ENCODE measurements at places on chromosomes 2 and 18.

DNA sequence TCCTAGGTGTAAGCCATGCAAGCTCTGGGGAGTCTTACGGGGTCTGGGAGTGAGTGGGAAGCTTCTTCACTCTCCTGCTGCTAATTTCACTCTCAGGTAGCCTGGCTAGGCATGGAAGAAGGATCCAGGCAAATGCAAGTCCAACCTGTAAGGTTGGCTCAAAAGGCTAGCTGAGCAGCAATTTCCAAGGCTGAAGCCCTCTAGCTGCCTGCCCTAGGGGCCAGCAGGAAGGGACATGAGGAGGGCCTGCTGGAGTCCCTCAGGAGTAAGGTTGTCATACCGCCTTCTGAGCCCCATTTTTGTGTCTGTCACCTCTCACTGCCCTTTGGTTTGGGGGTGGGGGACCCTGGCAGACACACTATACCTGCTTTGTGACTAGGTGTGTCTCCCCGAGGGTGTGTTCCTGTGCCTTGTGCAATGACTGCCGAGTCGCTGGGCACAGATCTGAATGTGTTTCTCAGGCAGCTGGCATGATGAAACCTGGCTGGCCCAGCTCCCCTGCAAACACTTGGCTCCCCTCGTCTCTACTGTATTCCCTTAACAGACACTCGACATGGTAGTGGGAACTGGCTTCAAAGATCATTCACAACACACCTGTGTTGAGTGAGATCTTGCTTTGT is 123.9 kb upstream of the FAM136A start:
- peak; percentile 80 for DNase-seq

DNA sequence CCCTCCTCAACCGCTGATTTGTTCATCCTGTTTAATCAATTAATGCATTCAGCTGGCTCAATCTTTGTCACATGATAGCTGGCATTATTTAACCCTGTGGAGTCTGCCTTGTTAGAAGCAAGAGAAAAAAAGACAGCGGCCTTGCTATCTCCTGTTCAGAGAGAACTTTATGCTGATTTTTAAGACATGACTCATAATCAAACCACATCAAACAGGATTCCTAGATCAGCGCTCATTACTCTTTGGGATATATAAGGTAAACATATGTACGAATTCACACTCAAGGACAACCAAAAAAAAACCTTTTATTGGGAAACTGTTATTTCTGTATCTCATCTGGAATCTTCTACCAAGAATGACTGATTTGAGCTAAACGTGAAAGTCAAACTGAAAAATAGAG is 195.1 kb downstream of the C1D start:
- DNase-seq, result peak; percentile 31

DNA sequence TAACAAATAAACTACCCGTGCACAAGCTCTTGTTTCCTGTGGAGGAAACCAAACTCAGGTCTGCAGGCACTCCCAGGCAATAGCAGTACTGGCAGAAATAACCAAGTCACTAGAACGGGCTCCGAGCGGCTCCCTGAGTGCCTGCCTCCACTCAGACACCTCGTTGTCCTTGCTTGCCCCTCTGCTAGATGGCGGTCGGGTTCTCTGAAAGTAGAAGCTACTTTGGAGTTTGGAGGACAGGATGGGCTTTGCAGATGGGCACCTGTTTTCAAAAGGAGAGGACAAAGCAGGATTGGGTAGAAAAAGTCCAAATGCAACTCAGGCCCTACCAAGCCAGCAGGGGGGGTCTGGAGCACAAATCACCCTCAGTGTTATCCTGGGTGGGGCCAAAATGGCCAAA is 136.4 kb downstream of the LRRC30 start:
- no peak for DNase-seq

DNA sequence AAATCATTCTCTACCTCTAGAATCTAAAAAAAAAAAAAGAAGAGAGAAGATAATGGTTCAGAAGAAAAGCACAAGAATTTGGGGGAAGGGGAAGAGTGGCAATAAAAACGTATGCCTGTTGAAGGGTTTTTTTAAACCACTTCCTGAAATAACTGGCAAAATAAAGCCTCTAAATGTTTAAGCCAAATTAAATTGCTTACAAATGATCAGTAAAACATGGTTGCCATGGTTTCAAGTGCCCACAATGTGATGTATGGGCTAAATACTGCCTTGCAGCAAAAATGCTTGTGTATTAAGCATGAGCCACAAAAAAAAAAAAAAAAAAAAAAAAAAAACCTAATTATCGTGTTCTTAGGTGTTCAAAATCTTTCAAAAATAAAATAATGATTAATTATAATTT is 60.8 kb downstream of the RBM43 start:
- DNase-seq, result no peak

DNA sequence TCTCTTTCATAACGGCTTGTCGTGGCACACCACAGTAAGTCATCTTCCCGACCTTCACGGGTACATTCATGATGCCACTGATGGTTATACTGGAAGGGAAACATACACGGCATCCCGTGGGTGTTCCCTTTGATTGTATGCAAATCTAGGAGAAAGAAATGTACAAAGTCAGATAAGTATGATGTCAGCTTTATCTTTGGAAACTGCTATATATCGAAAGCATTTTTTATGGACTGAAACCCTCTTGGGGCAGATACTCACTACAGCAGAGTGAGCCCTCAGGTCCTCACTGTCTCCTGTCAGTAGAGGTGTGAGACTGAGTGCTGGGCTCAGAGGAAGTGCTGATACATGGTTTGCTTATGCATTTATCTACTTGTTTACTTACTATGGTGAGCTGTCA is 20.4 kb downstream of the PLA2R1 start:
- DNase-seq, result no peak

GRCh38 chr2:234963773-234964615 is 12.2 kb downstream of the SH3BP4 start:
- peak; percentile 69 for DNase-seq

- no peak for DNase-seq
Measured at GRCh38 chr2:12006850-12007249, 260.4 kb downstream of the LPIN1 start.

GRCh38 chr2:195016841-195017240 is 640.2 kb upstream of the SLC39A10 start:
- no peak for DNase-seq

DNA sequence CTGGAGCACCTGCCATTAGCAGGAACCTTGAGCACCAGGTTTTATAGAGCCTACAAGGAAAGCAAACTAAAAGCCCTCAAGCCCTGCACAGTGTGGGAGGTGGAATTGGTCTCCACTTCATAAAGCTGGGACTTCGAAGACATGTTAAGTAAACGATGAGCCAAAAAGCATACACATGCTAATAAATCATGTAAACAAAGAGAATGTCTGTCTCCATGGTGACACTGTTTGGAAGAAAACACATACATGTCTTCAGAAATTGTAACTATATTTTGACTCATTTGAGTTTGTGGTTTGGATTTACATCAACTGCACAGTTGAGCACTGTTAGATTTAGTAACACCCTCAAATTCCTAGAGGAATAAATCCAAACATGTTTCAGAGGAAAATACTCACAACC is 978.5 kb upstream of the LRRTM1 start:
- no peak for DNase-seq

GRCh38 chr2:38702413-38702812 is 36.5 kb downstream of the GALM start:
- peak; percentile 38 for DNase-seq

DNA sequence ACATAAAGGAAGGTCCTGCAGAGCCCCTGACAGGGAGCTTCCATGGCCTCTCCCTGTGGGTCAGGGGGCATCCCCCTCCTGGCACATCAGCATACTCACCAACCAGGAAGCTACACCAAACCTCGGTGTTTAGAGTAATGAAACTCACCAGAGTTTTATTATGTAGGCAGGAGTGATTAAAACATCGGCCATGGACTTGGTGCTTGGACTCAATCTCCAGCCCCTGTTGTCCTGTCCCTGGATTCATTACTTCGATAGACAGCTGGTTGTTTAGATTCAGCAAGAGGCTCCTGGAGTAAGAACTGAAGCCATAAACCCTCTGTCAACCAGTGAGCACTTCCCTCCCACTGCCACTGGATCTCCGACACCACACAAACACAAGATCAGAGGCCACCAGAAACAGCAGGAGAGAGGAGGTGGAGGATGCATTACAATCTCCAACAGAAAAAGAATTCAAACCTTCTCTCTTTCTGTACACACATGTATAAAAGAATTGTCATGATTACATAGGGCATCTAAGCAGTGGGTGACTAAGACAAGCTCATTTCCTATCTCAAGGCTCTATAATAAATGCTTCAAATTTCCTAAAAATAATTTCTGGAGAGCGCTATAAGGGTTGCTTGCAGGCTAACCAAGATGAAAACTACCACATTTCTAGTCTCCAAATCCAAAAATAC is 27.2 kb downstream of the TBC1D8 start:
- peak; percentile 41 for DNase-seq

DNA sequence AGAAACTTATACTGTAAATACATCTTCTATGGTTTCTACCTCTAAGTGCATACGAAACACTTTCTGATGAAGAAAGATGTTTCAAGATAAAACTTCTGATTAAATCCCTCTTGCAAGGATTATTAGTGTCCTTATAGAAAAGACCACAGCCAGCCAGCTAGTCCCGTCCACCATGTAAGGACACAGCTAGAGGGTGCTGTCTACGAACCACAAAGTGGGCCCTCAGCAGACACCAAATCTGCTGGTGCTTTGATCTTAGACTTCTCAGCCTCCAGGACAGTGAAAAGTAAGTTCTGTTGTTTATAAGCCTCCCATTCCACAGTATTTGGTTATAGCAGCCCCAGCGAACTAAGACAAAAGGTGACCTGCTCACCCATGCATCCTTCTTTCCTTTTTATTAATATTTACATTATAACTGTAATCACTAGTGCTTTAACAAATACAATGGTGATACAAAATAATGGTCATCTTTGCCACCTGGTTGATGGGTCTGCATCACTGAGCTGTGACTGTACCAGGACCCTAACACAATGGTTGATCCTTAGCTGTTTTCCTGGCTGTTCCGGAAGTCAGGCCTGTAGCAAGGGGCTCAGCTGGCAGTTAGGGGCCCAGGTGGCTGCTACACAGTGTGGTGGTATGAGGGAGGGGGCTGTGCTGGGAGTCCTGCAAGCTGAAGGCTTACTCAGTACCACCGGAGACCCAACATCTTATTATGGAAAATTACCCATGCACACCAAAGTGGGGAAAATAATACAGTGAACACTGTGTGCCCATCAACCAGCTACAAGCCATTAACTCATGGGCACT is 108.5 kb upstream of the SMAD7 start:
- DNase-seq, result no peak

DNA sequence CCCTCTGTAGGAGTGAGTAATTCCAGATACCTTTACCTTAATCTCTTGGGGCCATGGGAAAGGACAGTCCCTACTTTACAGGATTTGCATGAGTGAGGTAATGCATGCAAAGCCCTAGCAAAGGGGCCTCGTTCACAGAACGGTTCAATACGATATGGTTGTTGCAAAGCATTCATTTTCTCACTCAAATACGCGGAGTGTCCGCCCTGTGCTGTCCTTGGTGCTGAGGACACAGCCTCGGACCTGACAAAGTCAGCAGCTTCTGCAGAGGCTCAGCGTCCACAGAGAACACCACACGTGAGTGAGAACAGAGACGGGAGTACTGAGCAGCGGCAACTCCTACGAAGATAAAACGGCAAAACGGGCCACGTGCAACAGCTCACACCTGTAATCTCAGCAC is 125.7 kb downstream of the EIPR1 start:
- DNase-seq, result no peak

- peak; percentile 99 for DNase-seq
Measured at GRCh38 chr2:226756131-226756530, 43.5 kb downstream of the IRS1 start.

DNA sequence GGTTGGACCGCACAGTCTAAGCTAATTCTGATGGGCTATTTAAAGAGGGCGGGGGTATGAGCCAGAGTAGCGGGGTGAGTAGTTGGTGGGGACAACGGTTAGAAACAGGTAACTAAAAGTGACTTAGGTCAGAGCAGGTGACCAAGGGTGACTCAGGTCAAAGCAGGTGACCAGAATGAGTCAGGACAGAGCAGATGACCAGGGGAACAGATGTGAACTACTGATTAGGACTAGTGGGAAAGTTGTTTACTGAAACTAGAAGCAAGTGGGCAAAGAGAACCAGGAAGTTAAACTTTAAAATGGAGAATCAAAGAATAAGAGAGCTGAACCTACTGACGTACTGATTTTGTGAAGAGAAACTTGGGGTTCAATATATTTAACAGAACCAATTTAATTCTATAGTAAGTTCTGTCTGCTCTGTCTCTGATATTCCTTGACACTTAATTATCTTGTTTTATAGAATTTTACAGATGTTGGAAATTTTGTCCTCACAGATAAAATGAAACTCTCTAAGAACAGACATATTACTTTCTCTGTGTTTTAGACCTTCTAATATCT is 7.8 kb upstream of the LRRTM1 start:
- no peak for DNase-seq

GRCh38 chr18:60060578-60060977 is 160.8 kb downstream of the PMAIP1 start:
- peak; percentile 76 for DNase-seq

- peak; percentile 58 for DNase-seq
Measured at GRCh38 chr2:28906376-28906775, 11.9 kb downstream of the WDR43 start.

DNA sequence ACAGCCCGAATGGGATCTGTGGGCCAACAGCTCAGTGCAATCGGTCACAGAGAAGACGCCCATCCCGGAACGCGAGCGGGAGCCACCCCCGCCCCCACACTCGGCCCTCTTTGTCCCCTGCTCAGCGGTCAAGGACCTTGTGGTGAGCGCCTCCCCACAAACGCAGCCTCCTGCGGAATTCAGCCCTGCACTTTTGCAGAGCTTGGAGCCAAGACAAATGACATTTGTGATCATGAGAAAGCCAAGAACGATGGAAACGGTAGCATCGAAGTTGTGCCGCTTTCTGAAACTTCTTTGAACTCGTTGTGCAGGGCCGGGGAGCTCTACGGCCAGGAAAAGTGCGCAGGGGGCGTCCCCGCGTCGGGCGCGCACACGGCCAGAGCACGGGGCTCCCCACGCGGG is 6.7 kb upstream of the SALL3 start:
- no peak for DNase-seq

DNA sequence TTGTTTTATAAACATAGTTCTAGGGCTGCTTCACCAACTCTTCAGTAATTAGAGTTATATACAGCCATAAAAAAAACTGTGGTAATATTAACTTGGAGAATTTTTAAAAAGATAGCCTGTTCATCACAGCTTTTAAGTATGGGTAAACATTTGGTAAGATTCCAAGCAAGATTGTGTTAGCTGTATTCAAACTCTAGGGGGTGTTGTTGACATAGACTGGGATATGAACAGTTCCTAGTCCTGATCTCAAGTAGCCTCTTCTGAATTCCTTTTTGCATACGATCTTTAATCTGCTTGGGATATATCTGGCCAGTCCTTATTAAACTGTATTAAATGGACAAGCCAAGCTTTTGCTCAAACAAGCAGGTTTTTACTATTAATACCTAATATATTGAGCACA is 13.4 kb downstream of the NOP58 start:
- peak; percentile 62 for DNase-seq

- DNase-seq, result no peak
Measured at GRCh38 chr2:165610591-165611029, 141.1 kb downstream of the CSRNP3 start.

GRCh38 chr2:170972296-170973224 is 43.5 kb downstream of the GORASP2 start:
- no peak for DNase-seq

Measured in epithelial cell of esophagus (primary cell).